ENCODE measurements at places on chromosomes 7 and 10.

GRCh38 chr7:137342265-137342664 lies 1.3 kb downstream of the PTN start:
- DNase-seq: no peak

- no peak for DNase-seq
Measured at GRCh38 chr7:12581897-12582296, 11.4 kb downstream of the SCIN start.

GRCh38 chr10:69220507-69220906 lies 375 bp downstream of the HKDC1 start:
- no peak for DNase-seq

DNA sequence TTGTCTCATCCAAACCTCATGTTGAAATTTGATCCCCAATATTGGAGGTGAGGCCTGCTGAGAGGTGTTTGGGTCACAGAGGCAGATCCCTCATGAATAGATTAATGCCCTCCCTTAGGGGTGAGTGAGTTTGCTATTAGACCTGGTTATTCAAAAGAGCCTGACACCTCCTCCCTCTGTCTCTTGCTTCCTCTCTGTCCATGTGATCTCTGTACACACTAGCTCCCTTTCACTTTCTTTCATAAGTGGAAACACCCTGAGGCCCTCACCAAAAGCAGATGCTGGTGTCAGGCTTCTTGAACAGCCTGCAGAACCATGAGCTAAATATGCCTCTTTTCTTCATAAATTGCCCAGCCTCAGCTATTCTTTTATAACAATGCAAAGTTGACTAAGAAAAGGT lies 447.1 kb downstream of the MDFIC start:
- no peak for DNase-seq

DNA sequence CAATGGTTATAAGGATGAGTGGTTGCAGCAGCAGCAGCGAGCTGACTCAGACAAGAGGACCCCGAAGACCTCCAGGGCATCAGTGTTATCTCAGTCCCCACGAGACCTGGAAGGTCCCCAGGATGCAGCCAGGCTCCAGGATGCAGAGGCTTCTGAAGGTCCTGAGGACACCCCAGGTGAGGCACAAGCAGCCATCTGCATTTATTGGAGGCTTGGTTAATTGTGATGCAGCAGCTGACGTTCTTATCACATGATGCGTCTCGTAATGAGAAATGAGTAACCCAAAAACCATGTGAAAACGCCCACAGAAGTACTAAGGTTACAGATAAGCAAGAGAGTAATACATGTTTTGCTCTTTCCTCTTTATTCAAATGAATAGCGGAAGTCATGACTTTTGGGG lies 17.4 kb downstream of the C7orf57 start:
- no peak for DNase-seq

DNA sequence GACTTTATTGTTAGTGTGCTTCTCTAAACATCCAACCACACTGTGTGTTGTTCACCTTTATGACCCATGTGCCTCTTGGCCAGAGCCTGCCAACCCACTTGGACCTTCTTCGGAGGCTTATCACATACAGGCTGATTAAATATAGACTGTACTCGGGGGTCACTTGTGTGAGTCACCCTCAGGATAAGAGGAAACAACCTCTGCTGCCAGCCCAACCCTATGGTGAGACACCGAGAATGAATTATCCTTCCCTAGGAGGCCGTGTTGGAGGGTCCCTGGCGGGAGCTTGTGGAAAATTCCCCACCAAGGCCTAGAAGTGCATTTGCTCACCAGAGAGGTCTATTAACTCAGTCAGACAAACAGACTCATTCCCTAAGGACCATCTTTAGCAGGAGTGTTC lies 63.0 kb downstream of the FAS start:
- DNase-seq: no peak

DNA sequence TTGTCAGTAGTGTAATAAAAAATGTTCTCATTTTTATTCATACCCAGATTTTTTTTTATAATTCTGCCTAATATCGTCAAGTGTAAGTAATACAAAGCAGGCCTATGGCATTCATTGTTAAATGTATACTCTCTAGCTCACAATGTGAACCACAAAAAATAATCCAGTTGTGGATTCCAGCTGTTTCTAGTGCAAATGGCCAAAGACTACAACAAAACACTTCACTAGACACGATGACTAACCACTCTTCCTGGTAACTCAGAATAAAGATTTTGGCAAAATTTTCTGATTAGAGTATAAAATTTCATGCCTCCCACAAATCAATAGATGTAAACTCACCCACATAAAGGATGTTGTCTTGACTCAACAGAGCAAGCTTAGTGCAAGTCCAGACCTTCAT lies 396.6 kb downstream of the DGKB start:
- no peak for DNase-seq

DNA sequence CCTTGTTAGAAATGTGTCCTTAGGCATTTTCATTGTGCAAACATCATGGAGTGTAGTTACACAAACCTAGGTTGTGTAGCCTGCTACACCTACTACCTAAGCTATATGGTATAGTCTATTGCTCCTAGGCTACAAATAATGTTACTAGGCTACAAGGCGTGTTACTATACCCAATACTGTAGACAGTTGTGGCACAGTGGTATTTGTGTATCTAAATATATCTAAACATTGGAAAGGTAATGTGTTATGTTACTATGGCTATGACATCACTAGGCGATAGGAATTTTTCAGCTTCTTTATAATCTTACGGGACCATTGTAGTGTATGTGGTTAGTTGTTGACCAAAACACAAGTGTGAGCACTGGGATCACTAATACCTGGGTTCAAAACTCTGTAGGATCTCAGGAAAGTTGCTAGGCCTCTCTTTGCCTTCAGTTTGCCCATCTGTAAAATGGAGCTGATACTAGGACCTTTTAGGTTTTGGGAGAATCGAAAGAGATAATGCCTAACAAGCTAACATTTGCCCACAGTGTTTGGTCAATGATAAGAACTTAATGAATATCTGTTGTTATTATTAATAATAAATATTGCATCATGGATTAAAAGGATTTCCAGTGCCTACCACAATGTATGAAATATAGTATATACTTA lies 2.7 kb downstream of the BICC1 start:
- DNase-seq: no peak

DNA sequence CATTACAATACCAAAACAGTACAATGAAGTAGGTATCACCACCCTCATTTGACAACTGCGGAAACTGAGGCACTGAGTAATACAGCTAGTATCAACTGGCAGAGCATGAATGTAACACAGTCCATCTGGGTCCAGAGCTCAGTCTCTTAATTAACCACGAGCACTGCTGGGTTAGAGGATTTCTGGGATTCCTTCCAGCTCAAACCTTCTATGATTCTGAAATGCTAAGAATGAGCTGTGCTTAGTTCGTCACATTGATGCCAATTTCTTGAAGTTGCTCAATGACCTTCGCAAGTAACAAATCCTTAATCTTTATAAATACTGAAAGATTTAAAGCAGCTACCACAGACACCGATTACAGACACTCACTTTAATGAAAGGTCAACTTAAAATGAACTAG lies 62.5 kb downstream of the SGMS1 start:
- DNase-seq: no peak

- DNase-seq: no peak
Measured at GRCh38 chr7:64602518-64602917, 39.6 kb upstream of the ZNF680 start.

- DNase-seq: no peak
Measured at GRCh38 chr10:109062371-109062770, 860.9 kb downstream of the XPNPEP1 start.

DNA sequence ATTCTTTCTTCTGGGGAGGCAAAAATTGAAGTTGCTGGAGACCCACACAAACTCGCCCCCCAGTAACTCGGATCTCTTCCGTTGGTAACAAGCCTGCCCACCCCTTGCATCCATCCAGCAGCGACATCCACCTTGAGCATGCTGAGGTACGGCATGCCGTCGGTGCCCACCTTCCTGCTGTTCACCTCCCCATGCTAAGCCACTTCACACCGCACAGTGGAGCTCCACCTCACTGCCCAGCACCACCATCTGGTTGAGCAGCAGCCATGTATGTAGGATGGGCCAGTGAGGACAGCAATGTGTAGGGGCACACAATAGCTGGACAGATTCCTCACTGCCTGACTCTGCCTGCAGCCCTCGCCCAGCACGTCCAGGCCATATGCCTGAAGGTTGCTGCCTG lies 138.1 kb upstream of the ZNF92 start:
- no peak for DNase-seq

DNA sequence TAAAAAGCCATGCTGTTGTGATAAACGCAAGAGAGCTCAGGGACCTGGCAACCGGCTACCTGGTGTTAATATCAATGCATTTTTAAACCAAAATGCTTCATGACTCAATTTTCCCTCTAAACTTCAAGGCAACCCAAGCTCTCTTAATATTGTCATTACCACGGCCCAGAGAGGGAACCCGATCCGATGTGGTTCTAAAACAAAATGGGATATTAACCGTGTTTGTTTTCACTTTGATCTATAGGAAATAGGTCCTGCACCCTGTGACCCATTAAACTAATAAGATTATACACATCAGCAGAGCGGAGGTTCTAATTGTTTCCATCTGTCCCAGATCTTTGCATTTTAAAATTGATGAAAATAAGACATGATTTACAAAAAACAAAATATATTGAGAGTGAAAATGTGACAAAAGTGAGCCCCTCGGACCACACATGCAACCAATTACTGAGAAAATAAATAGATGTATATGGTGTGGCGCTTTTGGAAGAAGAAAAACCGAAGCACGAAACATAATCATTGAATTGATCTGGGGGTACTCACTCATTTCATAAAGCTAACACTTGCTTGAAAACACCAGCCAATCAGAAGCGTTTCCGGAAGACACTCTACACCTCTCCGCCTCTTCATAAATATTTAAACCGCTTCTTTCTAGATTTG lies 290.3 kb upstream of the NFE2L3 start:
- DNase-seq: no peak

DNA sequence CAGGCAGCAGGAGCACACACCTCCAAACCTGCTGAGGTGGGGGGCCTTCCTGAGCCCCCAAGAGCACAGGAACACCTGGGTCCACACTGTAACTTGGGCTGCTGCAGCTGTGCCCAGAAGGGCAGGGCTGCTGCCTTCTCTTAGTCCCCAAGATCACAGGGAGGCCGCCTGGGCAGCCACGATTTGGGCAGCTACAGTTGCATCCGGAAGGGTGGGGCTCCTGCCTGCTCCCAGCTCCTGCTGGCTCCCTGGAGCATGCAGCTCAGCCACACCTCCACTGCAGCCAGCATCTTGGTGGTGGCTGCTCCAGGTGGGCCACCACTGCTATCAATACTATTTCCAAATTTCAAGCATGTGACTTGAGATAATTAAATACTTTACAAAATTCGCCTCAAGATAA lies 38.5 kb upstream of the AGMO start:
- DNase-seq: no peak

DNA sequence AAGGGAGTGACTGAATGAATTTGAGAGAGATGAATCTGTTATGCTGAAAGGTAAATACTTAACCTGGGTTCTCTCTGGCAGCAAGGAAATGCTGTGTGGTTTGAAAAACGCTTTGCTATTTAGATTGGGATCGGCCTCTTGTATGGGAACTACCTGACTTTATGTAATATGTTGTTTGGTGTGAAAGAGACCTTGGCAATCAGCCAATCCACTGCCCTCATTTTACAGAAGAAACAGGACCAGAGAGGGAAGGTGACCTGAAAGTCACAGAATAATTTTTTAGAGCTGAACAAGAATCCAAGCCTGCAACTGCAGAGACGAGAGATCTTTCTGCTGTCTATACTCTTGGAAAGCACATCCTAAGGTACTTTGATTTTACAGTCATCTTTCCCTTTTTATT lies 1.0 kb downstream of the BUD31 start:
- no peak for DNase-seq

DNA sequence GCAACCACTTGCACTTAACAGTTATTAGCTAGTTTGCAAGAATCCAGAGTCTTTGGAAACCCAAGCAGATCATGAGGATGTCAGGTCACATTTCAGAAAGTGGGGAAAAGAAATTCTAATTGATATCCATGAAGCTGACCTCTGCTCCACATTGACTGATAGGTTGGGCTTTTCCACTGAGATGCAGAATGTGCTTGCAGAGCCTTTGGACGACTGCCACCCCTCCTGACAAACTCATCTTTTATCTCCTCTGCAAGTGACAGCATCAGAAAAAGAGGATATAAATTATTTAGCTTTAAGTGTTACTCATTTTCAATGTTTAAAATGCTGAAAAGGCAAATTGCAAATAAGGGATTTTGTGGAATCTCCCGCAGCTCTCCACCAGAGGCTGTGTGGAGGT lies 75.3 kb downstream of the C10orf90 start:
- DNase-seq: no peak

DNA sequence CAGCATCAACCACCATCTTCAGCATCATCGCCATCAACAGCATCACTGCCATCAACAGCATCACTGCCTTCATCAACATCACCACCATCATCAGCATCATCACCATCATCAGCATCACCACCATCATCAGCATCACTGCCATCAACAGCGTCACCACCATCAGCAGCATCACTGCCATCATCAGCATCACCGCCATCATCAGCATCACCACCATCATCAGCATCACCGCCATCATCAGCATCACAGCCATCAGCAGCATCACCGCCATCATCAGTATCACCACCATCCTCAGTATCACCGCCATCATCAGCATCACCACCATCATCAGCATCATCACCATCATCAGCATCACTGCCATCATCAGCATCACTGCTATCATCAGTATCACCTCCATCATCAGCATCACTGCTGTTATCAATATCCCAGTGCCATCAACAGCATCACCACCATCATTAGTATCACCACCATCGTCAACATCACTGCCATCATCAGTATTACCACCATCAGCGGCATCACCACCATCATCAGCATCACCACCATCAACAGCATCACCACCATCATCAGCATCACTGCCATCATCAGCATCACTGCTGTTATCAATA lies 115.2 kb downstream of the RGS10 start:
- no peak for DNase-seq

- no peak for DNase-seq
Measured at GRCh38 chr10:35092851-35093250, 2.7 kb upstream of the CUL2 start.

DNA sequence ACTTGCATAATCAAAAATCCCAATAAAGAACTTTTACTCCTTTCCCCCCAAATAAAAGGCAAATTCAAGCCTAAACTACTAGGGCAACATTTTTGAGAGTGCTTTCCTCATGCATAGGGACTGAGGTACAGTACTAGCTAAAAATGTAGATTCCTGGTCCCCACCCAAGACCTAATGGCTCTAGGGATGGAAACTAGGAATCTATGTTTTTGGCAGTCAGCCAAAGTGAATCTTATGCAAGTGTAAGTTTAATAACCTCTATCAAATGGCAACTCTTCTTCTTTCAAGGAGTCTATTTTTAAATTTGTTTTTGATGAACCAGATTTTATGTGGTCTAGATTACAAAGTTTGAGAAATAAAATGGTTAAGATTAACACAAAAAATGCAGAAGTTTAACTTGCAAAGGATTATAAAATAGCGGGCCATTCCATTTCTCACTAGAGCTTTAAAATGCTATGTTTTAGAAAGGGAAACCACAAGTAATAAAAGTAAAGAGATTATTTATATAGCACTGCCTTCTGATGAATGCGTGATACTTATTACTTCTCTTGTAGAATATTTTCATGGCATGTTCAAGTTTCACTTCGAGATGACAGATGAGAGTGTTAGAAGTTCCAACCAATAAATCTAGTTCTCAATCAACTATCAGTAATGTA lies 70.4 kb upstream of the MDFIC start:
- DNase-seq: no peak

- DNase-seq: no peak
Measured at GRCh38 chr10:108249940-108250339, 1085.4 kb upstream of the SORCS1 start.

- DNase-seq: no peak
Measured at GRCh38 chr10:85262992-85263391, 934.6 kb downstream of the CCSER2 start.

All from neural crest cell (in vitro differentiated cells).